ENCODE measurements at places on chromosomes 13 and 19.

GRCh38 chr19:17719730-17720400 lies 585 bp downstream of the MAP1S start:
- no peak for DNase-seq

DNA sequence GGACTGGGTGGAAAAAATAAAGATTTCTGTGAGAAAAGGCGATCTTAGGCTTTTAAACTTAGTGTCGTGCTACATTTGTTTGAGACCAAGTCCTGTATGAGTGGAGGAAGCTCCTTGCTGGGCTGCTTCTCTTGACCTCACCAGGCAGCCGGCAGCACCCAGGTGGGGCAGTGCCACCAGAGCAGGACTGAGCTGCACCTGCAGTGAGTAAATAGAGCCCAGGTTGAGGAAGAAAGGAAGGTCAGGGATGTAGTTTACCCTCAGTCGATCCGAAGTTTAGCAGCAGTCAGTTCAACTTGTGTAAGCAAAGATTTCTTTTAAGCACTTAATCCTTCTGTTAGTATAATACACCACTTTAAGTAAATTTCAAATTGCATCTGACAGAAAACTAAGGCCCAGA lies 13.6 kb downstream of the HNRNPM start:
- no peak for DNase-seq

DNA sequence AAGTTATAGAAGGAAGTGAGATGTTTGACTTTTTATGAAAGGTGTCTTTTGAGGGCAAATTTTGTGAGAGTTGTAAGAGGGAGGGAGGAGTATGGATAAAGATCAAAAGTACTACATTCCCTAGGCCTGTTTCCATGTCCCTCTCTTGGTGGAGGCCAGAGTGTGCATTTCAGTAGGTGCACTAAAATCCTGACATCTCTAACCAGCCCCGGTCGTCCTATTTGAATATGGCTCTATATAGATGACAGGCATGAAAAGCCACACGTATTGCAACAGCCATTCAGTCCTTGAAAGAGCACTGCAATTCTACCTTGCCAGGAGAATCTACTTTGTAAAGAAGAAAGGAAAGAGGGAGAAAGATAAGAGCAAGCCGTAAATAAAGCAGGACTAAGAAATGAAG lies 510.1 kb downstream of the IRS2 start:
- no peak for DNase-seq

DNA sequence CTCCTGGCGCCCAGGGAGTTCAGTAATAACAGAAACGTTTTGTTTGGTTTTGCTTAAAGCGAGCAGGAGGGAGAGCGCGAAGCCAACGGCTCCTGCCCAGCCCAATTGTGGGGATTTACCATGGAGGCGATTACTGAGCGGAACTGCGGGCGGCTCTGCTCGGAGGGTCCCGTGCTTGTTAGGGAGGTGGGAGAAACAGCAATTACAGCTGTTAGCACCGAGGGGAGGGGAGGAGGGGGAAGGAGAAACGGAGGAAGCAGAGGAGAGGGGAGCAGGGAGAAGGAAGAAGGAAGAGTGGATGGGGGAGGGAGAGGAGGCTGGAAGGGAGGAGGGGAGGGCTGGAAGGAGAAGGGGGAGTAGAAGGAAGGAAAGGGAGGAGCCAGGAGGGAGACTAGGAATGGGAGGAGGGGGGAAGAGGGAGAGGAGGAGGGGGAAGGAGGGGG lies 7.7 kb upstream of the ONECUT3 start:
- DNase-seq: no peak

Data from skeletal muscle cell (primary cell).